ENCODE measurements at places on chromosomes 7 and 10. TPM values are rescaled to one million over a fixed set of nuclear protein-coding genes. Genes with fewer than 3 reads are reported as not detected.

Gene OR2A5
- not detected for polyA plus RNA-seq

Gene ACTL6B
- 15.7 TPM for polyA plus RNA-seq

Gene CYP2C19
- 0.94 TPM for polyA plus RNA-seq

Gene ZNF22
- 17.6 TPM for polyA plus RNA-seq

Gene ENO4
- 0.76 TPM for polyA plus RNA-seq

Gene ADGRA1
- 5.6 TPM for polyA plus RNA-seq

Gene SFRP4
- polyA plus RNA-seq = 0.36 TPM

Gene BAIAP2L1
- not detected for polyA plus RNA-seq

Gene HMX2
- polyA plus RNA-seq = not detected

Gene VWA2
- not detected for polyA plus RNA-seq

Gene EBLN1
- not detected for polyA plus RNA-seq

Gene HOXA13
- not detected for polyA plus RNA-seq

Gene SCART1
- 0.67 TPM for polyA plus RNA-seq

Gene CEP55
- polyA plus RNA-seq = not detected

Gene MYPN
- polyA plus RNA-seq = 0.73 TPM

Gene ZNF862
- polyA plus RNA-seq = 2.7 TPM

Gene BLVRA
- polyA plus RNA-seq = 155 TPM

Gene NPFFR1
- 0.13 TPM for polyA plus RNA-seq

Gene PKD1L1
- polyA plus RNA-seq = not detected

Gene GPR22
- 7.9 TPM for polyA plus RNA-seq

Gene CRHR2
- polyA plus RNA-seq = not detected

Gene HOXA11
- not detected for polyA plus RNA-seq

Gene OR6V1
- polyA plus RNA-seq = 1.2 TPM

Data from Purkinje cell (primary cell).